ENCODE measurements at places on chromosomes 11 and 22.

DNA sequence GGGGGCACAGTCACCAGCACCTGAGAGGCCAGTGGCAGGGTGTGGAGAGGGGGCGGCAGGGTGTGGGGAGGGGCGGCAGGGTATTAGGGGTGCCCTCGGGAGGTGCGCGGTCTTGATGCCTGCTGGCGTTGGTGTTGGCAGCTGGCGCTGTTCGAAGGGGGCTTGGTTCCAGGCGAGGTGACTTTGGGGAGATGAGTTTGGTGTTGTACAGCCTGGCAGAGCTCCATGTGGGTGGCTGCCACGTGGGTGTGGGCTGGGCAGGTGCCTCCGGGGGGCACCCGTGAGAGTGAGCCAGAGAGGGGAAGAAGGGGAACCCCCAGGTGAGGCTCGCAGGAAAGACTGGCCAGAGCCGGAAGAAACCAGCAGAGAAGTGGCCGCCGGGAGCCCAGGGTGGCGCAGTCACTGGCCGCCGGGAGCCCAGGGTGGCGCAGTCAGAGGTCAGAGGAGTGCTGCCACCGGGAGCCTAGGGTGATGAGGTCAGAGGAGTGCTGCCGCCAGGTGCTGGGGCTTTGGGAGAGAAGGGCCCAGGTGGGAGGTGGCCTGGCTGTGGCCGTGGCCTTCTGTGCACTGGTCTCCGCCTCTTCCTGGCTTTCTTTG lies 44.7 kb downstream of the MUC6 start:
- no peak for DNase-seq

DNA sequence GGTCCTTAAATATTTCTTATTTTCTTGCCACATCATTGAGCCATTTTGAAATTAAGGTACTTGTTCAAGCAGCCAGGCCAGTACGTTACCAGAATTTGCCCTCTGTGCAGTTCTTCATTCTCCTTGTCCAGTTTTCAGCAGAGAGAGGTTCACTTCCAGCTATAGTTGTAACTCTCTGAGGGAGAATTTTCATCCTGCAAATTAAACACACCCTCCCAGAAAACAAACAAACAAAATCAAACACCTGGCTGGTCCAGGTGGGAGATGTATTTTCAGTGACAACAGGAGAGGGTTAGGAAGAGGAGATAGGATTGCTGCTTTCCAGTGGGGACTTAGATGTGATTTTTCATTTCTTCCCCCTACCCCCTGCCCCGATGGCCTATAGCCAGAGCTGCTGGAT lies 45.0 kb downstream of the LHFPL7 start:
- DNase-seq, result no peak

GRCh38 chr11:23288003-23288783 lies 427.9 kb upstream of the CCDC179 start:
- no peak for DNase-seq

DNA sequence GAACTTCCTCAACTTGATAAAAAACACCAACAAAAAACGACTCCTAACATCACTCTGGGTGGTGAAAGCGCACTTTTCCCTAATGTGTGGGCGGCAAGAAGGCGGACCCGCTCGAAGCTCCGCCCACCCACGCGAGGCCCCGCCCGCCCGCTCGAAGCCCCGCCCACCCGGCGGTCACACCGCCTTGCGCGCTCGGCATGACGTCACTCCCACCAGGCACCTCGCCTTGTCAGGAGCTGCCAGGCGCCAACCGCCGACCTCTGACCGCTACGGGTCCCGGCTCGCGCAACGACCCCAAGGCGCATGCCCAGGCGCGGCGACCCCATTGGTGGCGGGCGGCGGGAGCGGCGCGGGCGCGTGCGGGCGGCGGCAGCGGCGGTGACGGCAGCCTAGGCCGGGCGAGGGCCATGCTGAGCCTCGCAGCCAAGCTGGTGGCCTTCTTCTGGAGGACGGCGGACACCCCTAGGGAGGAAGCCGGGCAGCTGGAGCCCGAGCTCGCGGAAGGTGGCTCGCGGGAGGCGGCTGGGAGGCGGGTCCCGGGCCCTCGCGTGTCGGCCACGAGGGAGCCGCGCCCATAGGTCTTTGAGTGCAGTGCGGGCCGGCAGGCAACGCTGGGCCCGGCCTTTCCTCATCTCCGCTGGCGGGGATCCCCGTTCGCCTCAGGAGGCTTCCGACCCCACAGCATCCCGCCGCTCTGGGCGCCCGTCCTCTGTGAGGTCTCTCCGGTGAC lies at the start of gene MOV10L1:
Gene MOV10L1, plus strand, starts transcription at position 325 of the 730 bp plus-strand sequence. Its CDS starts 83 bp downstream, at position 408.
- no peak for DNase-seq

DNA sequence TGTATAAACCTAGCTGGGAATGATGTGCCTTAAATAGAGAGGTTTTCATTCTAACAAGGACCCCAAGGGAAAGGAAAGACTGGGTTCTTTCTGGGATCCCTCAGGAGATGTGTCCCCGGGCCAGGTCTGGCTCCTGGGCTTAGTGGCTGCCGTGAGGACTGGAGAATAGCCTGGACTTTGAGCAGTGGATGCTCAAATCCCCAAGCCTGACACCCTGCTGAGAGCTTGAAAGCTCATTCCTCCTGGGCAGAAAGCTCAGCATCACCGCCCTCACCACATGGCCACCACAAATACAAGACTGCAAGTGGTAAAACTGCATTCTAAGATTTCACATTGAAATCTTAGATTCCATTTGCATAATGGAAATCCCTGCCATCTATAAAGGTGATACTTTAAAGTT lies 79.4 kb upstream of the NARS2 start:
- no peak for DNase-seq

DNA sequence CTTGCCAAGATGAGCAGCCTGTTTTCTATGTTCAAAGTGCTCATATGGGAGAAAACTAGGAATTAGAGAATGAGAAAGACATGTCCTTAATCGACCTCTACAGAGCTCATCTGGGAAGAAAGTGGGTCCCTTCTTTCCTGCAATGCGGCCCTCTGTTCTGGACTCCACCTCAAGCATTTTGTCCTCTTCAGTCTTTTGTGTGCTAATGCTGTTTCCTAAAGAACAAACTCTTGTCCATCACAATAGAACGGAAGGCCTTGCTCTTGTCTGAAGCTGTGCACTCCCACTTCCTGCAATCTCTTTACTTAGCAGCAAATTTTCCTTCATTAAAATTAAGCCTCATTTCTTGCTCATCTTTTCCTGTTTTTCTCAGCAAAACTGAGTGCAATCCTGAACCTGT lies 206.6 kb downstream of the OPCML start:
- DNase-seq, result no peak

DNA sequence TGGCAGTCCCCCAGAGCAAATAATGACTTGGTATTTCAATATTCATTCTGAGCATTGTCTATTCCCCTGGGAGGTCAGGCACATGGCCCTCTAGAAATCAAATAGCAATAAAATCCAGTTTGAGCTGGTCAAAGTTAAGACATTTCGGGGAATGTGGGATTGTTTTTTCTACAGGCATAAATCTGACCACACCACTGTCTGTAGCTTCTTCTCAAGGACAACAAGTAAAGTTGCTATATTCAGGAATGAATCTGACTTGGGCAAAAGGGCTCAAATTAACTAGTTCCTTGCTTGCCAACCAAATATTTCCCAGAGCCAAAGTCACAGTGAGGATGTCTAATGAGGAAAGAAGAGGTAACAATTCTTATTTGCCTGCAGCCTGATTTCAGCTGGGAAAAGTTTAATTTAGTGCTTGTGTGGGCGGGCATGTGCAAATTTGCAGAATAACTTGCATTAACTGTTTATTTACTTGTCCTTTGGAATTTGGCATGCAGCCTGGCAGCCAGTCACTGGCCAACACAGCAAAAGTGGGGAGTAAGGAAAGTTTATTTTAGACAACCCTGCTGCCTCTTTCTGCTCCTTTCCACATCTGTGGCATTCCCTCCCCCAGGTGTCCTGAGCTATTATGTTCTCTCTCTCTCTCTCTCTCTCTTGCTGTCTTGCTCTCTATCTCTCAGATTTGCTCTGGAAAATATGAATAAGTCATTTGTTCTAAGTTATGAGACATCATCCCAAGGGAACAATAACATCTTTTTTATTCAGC lies 51.2 kb upstream of the ARHGAP20 start:
- DNase-seq, result no peak

- DNase-seq, result no peak
Measured at GRCh38 chr11:1267441-1268100, 41.9 kb downstream of the TOLLIP start.

GRCh38 chr22:48842976-48843375 lies 984.7 kb downstream of the BRD1 start:
- no peak for DNase-seq

GRCh38 chr22:50281957-50282356 lies 11.8 kb upstream of the MAPK11 start:
- DNase-seq, result no peak

- DNase-seq, result no peak
Measured at GRCh38 chr22:23467721-23468294, 112.3 kb downstream of the IGLL1 start.

DNA sequence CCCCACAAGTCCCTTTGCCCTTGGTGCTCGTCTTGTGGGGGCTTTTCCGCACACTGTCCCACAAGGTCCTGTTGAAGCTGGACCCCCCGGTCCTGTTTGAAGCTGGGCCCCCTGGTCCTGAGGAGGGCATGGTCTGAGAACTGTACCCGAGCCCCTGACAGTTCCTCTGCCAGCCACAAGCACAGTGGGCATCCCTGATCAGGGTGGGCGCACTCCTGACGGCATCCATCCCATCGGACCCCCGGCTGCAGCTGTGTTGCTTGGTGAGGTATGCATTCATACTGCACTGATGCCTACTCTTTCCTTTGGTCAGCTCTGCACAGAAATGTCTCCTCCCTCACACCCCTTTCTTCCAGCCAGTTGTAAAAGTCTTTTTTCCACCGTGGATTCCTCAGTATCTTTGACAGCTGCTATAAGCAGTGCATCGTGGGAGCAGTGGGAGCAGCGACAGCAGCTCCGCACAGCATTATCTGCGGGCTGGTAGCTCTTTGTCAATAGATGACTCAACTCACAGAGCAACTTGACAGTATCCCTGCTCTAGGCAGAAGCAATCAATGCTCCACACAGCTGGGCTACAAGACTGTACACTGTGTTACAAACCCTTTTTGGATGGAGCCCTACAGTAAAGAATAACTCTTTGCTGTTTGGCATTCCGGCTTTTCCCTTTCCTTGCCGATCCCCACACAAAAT lies 1030.8 kb upstream of the CCDC90B start:
- DNase-seq, result no peak

GRCh38 chr11:32891657-32892354 lies 805 bp upstream of the QSER1 start:
- DNase-seq, result peak; percentile 3

DNA sequence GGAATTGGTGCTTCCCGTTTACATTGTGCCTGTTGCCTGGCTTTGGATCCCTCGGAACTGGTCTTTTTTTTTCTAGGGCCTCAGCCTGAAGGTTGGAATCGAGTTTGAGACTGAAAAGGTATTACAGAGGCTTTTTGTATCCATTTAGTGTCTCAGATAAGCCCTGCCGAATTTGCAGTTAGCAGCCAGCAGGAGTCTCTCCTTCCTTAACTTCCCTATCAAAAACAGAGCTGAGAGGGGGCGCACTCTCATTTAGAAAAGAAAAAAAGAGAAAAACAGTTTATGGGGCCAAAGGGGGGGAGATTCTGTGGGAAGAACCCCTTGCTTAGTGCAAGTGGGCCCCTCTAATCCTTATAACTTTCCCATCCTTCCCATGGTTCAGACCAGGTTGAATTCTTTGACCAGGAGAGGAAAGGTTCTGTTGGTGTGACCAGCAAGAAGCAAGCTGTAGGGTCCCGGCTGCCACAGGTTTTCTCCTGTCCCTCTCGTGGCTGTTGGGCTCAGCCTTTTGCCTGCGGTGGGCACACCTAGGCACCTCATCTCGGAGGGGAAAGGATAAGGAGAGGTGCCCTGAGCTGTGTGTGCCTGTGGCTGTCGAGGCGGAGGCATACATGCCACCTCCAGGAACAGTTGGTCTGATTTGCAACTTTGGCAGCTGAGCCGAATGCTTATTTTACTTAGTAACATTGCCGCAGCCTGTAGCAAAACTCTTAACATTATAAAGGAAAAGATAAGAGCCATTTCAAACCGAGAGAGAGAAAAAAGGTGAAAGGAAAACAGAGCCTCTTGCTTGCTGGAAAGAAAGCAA lies 565.0 kb upstream of the CNTN5 start:
- no peak for DNase-seq

DNA sequence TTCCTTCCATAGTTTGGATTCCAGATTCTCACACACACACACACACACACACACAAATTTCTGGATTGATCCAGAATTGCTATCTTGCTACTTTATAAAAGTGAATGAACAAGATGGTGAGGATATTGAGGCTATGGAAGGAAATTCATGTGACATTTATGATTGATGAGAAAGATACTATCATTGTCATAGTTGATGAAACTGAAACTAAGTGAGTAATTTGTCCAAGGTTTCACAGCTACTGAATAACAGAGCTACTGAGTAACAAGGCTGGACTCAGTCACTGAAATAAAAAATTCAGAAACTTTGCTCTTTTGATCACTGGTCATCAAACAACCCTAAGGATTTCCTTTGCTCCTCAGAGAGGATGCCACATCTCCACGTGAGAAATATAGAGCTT lies 16.2 kb downstream of the OR5D16 start:
- no peak for DNase-seq

DNA sequence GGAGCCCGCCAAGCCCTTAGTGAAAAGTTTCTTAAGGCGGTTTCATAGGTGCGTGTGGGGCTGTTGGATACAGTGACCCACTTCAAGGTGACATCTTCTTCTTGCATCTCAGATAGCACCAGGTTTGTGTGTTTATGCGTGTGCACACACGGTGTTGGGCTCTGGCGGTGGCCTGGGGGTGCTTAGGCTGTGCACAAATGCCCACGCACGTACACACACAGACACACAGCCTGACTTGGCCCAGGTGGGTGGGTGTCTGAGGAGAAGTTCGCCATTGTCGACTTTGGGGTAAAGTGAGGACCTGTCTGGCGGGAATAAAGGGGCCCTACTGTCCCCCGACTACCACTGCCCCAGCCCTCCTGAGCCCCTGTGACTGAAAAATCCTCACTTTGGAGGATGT lies 103.8 kb downstream of the KCNQ1 start:
- DNase-seq, result no peak

DNA sequence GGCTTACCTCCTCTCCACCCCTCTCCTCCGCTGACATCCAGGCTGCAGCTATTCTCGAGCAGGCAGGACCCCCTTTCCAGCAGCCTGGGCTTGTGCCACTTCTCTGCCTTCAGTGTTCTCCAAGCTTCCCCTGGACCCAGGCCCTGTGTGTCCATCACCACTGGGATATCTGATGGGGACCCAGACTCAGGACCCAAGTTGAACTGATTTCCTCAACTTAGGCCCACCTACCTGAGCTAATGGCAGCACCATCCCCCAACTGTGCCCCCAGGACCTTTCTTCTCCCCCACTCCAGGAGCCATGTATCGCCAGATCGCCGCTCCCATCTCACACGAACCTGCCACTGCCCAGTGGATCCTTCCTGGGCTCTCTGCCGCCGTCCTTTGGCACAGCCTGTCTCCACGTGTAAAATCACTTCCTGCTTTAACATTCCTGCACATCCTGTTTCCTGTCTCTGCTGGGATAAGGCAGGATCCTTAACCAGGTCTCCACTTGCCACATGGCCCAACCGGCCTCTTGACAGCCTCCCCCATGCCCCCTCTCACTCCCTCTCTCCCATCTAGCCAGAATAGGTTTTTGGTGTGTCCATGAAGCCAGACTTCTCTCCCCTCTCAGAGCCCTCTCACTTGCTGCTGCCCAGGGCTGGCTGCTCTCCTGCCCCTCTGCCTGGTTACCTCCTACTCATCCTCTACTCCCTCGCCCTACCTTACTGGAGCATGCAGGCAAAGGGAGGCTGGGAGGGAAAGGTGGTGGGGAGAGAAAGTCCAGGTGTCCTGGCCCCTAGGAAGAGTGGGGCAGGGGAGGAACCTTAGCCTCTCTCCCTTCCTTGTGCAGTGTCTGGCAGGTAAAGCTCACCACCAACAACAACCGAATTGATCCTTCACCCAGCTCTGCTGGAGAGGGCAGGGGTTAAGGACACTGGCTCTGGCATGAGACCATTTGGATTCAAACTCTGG lies 9.4 kb downstream of the SPATA19 start:
- DNase-seq, result no peak

Data from stimulated activated CD4-positive, alpha-beta T cell treated with anti-CD3 and anti-CD28 coated beads, TNF-alpha, amount 100 ng/mL, for 48 hours (primary cell).